ENCODE measurements at places on chromosomes 3 and 15.

- no peak for DNase-seq
These were observed 243.1 kb upstream of the GOLGA6L4 start for GRCh38 chr15:83992324-83993031.

DNA sequence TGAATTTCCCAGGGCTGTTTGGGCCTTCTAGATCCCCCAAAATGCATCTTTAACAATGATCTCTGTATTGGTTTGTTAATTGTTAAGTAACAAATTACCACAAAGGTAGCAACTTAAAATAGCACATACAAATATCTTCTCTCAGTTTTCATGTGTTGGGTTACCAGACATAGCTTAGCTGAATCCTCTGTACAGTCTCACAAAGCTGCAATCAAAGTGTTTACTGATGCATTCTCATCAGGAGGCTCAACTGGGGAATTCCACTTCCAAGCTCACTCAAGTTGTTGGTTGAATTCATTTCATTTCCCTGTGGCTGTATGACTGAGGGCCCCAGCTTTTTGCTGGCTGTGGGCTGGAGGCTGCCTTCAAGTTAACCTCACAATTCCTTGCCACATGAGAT is 297.6 kb downstream of the RPLP1 start:
- DNase-seq = no peak

DNA sequence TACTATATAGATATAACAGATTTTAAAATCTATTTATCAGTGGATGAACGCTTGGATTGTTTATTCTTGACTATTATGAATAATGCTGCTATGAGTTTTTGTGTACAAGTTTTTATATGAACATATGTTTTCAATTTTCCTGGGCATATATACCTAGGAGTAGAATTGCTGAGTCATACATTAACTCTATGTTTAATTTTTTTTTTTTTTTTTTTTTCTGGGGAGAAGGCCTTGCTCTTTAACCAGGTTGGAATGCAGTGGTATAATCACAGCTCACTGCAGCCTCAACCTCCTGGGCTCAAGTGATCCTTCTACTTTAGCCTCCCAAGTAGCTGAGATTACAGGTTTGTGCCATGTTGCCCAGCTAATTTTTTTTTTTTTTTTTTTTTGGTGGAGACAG is 9.1 kb downstream of the CIDEC start:
- no peak for DNase-seq

GRCh38 chr3:119967353-119968006 is 126.8 kb downstream of the GSK3B start:
- no peak for DNase-seq

DNA sequence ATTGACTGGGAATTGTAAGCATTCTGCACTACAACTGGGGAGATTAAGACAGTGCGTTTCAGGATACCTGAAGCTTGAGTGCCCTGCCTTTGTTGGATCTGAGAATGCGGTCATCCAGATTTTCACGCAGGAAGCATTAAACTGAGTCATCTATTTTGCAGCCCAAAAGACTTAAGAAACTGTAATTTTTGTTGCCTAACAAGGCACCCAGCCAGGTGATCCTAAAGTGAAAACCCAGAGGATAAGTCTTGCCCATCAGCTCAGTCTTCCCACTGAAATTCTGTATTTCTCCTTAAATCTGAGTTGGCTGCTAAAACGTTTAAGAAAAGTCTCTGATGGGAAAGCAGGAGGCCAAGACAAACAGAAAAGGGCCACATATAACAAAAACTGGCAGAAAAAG is 242.5 kb upstream of the TMCO5A start:
- DNase-seq = no peak

Data from thymus (tissue), 14 donors.